MCF 10A (cell line): ENCODE measurements at places on chromosomes 11 and 22. TPM values are rescaled to one million over a fixed set of nuclear protein-coding genes. Genes with fewer than 3 reads are reported as not detected.

Gene FOSL1
- total RNA-seq: 95.3 and 124 TPM in 2 replicates

Gene CNTF
- total RNA-seq: 2.4 and 2.9 TPM in 2 replicates

Gene MS4A4E
- not detected in 2 replicates for total RNA-seq

Gene CPT1A
- total RNA-seq: 31.8 and 34.0 TPM in 2 replicates

Gene GPR83
- total RNA-seq: not detected in 2 replicates

Gene FAM181B
- not detected in 2 replicates for total RNA-seq

Gene SLC5A12
- total RNA-seq: not detected in 2 replicates

Gene MCHR1
- not detected in 2 replicates for total RNA-seq

Gene DDX25
- not detected in 2 replicates for total RNA-seq

DNA sequence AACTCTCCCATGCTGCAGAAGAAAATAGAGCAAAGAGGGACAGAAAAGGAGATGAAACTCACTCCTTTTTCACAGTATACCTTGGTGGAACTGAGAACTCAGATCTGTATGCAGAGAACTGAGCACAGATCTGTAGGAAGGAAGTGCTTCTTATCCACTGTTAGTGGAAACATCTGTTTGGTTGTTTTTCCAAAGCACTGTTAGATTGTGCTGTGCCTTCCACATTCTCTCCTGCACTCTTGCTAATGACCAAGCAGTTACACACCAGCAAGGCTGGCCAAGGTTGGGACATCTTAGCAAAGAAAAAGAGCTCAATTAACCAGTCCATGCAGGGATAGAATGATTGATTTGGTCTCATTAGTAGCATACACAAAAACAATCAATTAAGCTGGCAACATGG is 20.1 kb upstream of the SIK2 start:
- DNase-seq: no peak

DNA sequence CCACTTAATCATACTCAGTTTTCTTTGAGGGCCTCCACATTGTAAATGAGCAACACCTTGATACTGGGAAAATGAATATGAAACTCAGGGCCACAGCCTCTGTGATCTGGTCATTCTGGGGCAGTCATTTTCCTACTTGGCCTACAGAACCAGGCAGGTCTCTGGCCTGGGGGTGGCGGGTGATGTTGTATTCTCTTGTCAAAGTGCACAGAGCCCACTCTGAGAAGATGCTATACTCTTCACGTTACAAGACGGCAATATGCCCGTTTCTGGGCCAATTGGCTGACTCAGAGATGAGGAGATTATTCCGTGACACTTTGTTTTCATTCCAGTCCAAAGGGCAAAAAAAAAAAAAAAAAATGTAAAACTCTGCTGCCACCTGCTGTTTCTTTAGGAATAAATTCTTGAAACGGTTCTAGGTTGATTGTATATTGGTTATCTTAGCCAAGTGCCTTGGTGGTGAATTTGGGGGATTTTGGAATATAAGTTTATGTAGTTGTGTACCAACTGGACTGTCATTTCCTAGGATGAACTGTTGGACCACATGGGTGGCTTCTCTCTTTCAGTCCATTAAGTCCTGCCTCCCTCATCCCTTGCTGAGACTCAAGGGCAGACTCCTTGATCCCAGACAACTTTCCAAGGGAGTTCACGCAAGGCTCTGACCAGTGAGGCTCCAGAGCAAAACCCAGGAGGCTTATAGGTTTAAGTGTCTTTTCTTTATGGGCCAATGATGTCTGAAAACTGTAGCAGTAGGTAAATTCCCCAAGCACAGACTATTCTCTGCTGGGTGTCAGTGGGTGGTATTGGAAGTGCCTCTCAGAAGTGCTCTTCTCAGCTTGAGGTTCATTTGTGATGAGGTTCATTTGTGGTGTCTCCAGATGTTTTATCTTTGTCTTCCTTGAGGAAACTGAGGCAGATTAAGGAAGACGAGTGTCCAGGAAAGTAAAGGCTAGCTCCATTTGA is 18.2 kb downstream of the ADM start:
- peak; percentile 87 for DNase-seq

- peak; percentile 87 for DNase-seq
These were observed 174.5 kb upstream of the NTM start for GRCh38 chr11:131195661-131196517.

DNA sequence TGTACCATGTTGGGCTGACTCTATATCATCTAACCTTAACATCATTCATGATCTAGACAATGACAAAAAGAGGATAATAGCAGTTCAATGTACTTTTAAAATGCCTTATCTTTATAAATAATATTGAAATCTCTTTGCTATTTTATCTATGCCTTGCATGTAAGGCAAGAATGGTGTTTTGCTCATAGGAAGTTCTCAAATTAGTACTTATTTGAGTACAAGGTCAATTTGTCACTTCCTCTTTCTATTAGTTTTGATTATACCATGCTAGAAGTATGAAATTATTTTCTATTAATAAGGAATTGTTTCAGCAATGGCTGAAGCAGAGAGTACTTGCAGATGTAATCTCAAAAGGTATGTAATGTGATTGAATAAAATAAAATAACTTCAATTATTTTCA is 1285.4 kb upstream of the TENM4 start:
- DNase-seq: no peak

- no peak for DNase-seq
These were observed 70.3 kb downstream of the KIRREL3 start for GRCh38 chr11:126930091-126930841.

DNA sequence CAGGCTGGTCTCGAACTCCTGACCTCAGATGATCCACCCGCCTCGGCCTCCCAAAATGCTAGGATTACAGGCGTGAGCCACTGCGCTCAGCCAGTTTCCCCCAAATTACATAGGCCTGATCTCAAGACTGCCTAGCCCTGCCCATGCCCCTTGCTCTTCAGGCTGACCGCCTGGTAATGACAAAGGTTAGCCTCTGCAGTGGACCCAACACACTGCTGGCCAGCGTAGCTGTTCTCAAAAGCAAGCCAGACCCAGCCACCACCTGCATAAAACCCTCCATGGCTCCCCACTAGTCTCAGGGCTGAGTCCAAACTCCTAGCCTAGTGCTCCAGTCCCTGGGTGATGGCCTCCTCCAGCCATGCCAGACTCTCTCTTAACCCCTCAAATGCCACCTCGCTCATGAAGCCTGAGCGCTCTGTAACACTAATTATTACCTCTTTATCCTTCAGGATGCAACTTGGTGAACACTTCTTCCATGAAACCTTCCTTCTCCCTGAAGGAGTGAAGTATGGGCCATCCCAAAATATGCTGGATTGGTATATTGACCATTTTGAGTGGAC is 836 bp upstream of the RSPH14 start:
- no peak for DNase-seq

GRCh38 chr22:50010676-50011446 is 1.7 kb downstream of the IL17REL start:
- DNase-seq: no peak

DNA sequence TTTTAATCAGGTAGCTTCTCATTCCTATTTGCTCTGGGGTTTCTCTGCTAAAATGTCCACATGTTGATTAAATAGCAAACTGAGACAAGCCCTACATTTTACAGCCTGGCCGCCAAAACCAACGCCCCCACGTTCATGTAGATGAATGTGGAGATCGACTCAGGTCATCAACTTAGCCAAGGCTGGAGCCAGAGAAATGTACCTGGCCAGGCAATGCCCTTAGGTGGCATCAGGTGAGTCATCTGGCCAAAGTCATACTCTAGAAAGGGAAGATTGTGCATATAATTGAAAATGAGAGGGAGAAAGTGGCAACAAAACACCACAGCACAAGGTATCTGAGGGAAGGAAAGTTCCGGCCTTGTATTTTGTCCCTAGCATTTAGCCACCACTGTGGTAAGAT is 37.1 kb upstream of the CCDC89 start:
- peak; percentile 68 for DNase-seq

DNA sequence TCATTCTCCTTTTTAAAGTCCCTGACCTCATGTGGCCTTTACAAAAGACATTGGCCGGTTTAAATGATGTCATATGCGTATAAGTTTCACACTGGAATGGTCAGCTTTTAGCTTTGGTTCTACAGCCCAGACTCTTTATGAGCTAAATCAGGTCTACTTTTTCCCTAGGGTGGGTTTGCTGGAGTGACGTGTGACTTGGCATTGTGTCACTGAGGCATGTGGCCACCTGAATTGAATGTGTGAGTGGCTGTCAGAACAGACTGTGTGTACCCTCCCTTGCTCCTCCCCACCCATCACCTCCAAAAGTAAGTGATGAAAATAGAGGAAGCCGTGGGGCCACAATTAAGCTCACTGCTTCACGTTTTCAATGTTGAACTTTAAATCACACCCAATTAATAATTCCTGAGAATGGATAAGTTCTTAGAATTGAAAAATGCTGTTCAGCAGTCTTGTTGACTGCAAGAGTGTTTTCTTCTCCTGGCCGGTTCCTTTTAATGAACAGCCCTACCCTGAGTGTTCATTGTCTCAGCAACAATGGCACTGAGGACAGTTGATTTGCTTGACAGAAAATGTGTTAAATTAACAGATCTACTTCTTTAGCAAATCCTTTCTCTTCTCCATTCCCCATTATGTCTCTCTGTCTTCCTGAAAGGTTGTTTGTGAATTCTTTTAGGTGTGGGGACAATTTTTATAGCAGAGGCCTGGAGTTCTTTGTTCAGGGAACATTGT is 11.3 kb downstream of the CECR2 start:
- no peak for DNase-seq

GRCh38 chr11:69700278-69701140 is 3.3 kb downstream of the FGF19 start:
- peak; percentile 66 for DNase-seq

DNA sequence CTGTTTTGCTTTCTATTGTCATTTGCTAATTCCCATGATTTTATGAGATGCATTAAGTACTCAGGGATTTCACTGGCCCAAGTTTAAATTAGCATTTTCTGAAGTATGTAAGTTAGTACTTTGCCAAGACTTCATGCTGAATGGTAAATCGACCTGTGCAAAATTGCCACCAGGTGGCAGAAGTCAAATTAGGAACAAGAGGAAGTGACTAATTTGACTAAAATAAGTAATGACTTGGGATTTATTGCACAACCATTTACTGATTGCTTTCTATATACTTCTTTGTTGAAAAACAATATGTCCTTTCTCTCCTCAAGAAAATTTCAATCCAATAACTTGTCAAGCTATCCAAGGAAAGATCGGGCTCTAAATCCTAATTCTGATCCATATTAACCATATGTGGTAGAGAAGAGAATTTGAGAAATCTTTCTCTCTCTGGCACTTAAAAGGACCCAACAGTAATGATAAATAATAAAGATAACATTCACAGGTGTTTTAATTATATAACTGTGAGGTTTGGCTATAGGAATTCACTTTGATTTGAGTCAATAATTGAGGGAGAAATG is 253.7 kb upstream of the CHORDC1 start:
- peak; percentile 71 for DNase-seq

DNA sequence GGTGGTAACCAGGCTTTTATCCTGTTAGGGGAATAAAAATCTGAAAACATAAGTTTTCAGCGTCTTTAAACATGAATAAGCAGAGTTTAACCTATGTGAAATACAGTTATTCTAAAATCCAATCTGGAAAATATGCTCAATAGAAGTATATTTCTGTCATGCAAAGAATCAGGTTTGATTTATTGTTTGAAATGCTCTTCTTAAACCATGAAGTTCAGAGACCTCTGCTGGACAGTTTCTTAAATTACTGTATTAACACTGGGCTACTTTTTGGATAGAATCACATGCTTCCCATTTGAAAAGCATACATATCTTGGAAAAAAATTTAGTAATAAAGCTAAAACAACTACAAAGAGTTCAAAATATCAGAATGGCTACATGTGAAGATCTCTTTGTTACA is 25.4 kb downstream of the APIP start:
- DNase-seq: peak; percentile 64

- no peak for DNase-seq
These were observed 105.3 kb upstream of the HSD17B12 start for GRCh38 chr11:43574949-43575912.

- no peak for DNase-seq
These were observed 159.1 kb upstream of the NECTIN1 start for GRCh38 chr11:119888119-119888518.

GRCh38 chr11:72378704-72379383 is 55.5 kb downstream of the CLPB start:
- no peak for DNase-seq

DNA sequence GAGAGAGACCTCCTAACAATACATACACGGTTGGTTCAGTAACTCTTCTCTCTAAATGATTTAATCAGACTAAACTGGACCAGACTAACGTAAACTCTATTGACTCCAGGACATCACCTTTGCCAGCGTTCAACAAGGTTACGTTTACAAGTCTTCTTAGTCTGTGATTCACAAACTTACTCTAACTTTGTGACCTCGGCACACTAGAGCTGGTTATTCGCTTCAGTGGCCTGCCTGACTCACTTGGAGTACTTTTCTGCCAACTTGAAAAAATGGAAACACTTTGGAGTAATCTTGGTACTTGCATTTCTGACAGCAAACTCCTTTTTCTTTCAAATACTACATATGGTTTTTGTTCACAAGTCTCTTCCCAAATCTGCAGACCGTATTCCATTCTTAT is 26.2 kb downstream of the MTMR2 start:
- no peak for DNase-seq

DNA sequence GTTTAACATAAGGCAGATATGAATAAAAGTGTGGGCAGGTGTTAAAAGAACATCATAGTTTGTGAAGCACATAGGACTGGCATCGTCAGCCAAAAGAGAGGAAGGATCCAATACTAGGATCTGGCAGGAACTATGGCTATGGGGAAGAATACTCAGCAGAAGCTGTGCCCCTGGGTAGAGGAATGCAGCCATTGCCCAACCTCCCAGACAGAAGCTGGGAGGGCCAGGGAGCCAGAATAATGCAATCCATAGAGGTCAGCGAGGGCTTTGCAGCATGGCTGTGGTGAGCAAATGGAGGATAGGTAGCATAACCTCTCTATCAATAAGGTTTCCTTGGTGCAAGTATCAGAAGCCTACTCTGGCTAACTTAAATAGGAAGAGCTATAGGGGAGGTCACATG is 11.7 kb upstream of the CSTF3 start:
- peak; percentile 33 for DNase-seq

GRCh38 chr11:112724496-112724790 is 236.8 kb upstream of the NCAM1 start:
- DNase-seq: no peak

- no peak for DNase-seq
These were observed 92.8 kb upstream of the TEAD1 start for GRCh38 chr11:12581416-12581815.

GRCh38 chr22:37639771-37640590 is 512 bp downstream of the SH3BP1 start:
- no peak for DNase-seq

DNA sequence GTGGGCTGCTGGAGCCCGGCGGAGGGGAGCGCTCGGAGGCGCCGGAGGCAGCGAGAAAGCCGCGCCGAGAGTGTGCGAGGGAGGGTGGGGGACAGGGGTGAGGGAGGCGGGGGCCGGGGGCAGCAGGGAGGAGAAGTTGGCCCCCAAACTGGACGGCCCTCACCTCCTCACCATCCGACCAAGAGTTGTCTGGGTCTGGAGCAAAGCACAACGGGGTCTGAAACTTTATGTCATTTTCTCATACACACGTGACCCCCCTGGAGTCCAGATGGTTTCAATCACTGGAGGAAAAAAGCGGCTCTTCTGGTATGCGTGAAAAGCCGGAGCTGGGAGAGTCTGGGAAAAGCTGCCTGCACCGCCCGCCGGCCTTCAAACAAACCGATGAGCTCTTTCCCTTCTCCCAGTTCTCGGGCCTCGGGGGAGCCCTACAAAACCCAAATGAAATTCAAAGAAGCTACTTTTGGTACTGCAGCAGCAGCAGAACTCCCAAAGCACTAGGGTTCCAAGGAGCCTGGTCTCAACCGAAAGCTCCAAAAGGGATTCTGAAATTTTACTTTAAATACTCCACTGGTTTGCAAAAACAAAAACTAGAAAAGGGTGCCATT is 39.7 kb upstream of the AKIP1 start:
- DNase-seq: peak; percentile 56
